ENCODE measurements at places on chromosomes 2 and 18.

DNA sequence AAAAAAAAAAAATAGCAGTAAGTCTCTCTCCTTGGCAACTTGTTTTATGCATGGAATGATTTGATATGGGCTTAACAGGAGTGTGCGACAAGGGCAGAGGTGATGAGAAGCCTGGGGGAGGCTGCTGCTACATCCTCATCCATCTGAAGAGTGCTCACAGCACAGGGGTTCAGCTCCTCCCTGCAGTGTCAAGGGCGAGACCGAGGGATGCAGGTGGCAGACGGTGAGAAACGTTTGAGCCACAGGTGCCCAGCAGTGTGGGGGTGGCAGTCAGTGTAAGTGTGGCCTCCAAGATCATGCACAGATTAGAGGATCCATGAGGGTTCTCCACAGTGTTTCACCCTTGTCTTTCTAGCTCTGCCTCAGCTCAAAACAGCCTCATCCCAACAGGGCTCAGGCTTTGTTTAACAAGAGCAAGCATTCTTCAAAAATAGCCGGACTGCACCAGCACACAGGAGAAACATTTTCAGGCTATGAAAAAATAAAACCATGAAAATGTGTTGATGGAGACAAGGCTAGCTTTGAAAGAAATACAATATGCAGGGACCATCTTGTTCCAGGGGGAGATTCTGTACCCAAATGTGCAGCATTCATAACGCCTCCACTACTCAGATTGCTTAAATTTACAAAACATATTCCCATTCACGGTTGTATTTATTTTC is 324.5 kb upstream of the MYT1L start:
- DNase-seq: no peak

DNA sequence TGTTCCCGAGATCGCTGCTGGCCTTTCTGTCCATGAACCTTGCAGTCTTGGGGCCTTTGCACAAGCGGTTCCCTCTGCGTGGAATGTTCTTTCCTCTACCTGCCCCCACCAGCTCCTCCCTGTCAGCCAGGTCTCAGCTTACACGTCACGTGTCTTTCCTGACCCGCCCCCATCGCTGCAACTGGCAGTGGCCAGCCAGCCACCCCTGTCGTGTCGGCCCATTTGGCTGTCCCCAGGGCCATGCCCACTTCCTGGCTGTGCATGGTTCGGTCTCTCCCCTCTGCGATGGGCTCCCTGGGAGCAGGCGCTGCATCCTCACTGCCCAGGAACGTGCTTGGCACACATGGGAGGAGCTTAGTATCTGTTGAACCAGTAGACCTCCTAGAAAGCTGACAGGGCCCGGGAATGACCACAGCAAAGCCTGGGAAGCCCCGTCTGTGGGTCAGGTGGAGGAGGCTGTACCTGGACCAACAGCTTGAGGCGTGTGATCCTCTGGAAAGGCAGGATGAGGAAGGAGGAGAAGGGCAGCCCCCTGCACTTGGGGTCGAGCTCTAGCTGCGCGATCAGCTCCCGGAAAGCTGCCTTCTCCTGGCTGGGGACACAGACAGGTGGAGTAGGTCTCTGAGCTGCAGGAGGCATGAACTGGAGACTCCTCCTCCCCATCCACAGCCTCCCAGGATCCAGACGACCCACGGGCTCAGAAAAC is 21.0 kb downstream of the SNORC start:
- DNase-seq: no peak

- DNase-seq: no peak
These were observed 10.5 kb downstream of the VIT start for GRCh38 chr2:36707050-36707449.

GRCh38 chr2:86783615-86784339 is 6.9 kb downstream of the CD8A start:
- no peak for DNase-seq

DNA sequence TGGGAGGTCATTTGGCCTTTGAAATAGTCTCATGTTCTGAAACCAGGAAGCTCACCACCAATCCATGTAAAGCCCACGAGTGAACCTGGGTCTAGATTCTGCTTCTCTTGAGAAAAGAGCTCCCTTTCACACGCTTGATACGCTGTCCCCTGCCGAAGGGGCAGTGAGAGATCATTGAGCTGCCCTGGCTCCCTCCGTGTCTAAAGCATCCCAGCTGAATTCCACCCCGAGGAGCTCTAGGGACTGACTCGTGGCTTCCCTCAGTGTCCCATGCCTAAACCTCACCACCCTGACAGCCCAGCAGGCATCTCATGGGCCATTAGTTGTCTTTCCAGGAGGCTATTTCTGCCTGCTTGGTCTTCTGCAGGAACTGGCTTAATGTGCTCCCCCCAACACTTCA is 68.6 kb downstream of the COL6A3 start:
- DNase-seq: no peak

- no peak for DNase-seq
These were observed 77.0 kb downstream of the NCAPH start for GRCh38 chr2:96412307-96413258.

GRCh38 chr2:133756833-133757232 is 188.6 kb upstream of the NCKAP5 start:
- DNase-seq: no peak

DNA sequence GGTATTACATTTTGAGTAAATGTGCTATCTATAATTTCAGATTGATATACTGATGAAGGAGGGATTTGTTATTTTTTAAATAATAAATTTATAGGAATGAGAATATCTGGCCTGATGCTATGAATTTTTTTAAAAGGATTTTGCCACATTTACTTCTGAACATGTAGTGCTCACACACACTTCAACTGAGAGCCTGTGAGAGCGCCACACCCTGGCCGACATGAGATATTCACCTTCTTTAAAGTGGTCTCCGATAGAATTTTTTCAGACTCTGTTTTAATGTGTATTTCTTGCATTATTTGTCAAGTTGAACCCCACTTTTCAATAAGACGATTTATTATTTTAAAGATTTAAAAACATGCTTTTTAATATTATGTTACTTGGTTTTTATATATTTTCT is 813.3 kb downstream of the DCC start:
- DNase-seq: no peak

GRCh38 chr2:171469176-171469575 is 35.1 kb downstream of the DCAF17 start:
- no peak for DNase-seq

GRCh38 chr2:239200646-239201530 is 199.9 kb downstream of the HDAC4 start:
- DNase-seq: no peak

DNA sequence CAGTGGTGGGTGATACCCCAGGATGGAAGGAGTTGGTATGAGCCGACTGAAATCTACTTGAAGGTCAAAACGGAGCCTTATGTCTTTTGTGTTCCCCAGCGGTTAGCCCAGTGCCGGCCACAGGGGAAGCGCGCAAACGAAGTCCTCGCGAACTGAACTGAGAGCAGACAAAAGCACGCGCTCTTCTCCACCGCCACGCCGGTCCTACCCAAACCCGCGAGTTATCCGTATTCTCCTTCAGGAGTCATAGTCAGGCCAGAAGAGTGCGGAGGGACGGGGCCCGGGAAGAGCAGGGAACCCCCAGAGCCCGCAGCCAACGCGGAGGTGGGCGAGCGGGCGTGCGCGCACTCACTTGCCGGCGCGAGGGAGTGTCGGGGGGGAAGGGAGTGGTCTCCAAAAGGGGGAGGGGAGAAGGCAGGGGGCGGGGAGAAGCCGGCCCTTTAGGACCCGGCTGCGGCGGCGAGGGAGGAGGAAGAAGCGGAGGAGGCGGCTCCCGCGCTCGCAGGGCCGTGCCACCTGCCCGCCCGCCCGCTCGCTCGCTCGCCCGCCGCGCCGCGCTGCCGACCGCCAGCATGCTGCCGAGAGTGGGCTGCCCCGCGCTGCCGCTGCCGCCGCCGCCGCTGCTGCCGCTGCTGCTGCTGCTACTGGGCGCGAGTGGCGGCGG is at the start of gene IGFBP2:
Gene IGFBP2, plus strand, starts transcription at position 469 of the 664 bp plus-strand sequence. Its CDS starts 104 bp downstream, at position 573.
- no peak for DNase-seq

DNA sequence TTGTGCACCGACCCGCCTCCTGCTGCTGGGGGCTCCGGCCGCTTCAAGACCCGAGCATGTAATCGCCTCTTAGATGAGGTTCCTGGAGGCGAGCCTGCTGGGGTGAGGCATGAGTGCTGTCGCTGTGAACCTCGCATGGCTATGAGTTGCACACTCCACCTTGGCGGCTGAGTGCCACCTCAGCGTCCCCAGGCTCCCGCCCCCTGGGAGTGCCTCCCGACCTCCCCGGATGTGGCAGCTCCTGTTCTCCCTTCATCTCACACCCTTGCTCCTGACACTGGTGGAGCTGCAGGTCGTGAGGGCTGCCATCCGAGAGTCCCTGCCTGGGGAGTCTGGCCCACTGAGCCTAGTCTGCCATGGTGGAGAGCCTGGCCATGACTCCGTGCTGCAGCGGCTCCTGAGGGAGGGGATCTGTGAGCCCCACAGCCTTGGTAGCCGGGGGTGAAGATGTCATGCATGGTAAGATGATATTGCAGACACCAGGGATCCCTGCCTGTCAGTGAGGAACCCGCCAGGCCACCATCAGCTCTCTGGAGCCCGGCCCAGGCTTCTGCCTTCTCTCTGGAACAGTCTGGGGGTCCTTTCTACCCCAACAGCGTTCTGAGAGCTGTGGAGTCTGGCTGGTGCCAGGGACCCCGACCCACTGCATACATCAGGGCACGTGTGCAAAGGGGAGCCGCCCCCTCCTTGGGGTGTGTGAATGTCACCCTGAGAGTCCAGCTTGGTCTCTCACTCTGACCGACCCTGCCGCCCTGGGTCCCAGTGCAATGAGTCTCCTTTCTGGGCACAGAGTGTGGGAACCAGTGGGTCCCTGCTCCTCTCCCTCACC is 61.6 kb upstream of the HS6ST1 start:
- no peak for DNase-seq

DNA sequence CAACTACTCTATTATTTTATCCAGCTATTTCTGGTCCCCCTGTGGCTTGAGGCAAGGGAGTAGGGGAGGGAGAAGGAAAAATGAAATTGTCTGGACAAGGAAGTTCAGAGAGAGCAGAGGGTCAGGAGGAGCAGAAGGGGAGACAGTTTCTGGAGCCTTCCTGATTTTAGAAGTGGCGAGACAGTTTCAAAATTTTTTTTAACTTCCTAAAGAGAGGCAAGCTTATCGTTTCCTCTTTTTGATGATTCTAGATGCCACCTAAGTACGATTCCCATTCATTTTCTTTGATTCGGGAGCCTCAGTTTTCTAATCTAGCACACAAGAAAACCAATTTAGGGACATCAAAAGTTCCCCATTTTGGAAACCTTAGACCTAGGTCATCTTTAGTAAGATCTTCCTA is 96.9 kb upstream of the B3GNT2 start:
- no peak for DNase-seq

DNA sequence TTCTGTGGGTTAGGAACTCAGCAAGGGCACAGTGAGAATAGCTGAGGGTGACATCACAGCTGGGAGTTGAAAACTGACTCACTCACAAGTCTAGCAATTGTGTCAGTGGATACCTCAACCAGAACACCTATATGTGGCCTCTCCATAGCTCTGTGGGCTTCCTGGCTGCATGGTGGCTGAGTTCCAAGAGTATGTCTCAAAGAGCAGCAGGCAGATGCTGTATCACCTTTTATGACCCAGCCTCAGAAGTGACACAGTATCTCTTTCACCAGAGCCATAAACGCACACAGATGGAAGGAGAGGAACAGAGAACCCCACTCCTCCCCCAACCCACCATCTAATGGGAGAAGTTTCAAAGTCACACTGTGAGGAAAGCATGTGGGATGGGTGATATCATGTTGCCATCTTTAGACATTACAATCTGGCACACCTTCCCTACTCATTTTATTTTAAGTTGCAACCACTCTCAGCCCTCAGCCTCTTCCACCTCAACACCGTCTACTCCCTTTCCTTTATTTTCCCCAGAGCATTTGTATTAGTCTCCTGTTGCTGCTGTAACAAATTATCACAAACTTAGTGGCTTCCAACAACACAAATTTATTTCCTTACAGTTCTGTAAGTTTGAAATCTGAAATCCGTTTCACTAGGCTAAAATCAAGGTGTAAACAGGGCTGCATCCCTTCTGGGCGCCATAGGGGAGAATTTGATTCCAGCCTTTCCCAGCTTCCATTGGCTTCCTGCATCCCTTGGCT is 134.6 kb upstream of the SPATS2L start:
- no peak for DNase-seq

DNA sequence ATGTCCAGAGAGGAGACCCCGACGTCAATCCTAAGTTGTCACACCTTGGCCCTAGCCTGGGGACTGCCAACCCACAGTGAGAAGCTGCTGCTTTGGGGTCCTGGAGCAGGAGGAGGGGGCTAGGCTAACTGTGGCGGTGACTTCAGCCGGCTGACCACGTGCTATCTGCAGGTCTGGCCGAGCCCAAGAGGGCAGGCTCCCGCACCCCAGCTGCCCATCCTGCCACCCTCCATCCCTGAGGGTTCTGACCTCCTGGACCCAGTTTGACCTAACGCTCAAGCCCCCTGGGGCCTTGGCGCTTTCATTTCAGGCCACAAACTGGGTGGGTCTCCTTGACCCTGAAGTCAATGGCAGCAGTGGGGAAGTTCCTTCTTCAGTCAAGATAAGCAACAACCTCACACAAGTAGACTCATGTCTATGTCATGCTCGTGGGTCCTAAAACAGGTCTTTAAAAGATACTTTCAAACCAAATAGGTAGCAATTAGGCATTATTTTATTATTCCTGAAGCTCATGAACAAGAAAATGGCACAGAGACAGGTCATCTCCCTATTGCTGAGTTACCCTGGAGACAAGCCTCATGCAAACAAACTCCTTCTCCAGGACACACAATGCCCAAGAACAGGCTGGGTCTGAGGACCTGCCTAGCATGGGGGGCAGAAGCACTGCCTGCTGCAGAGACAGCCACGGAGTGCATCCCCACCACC is 2.3 kb downstream of the HES6 start:
- DNase-seq: no peak

DNA sequence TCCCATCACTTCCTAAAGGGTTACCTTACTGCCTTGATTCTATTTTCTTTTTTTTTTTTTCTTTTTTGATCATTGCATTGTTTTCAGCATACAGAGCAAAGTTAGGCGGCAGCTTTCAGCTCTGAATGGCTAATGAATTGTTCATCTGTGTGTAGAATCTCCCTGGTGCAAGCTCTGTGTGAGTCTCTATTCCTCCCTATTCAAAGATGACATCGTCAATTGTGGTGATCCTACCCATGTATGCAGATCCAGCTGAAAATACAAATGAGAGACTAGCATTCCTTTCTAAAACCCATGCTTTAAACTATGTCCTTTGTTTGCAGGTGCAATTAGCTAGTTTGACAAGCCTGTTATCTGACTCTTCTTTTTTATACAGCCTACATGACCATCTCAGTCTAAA is 539.0 kb downstream of the ARHGAP15 start:
- DNase-seq: no peak

- DNase-seq: no peak
These were observed 50.3 kb downstream of the NCK2 start for GRCh38 chr2:105794926-105795574.

- no peak for DNase-seq
These were observed 3.3 kb downstream of the SKOR2 start for GRCh38 chr18:47248115-47248603.

- no peak for DNase-seq
These were observed 322.8 kb downstream of the STK39 start for GRCh38 chr2:167924556-167924955.

- no peak for DNase-seq
These were observed 159.6 kb upstream of the NOSTRIN start for GRCh38 chr2:168642873-168643272.

GRCh38 chr2:84674586-84674985 is 158.3 kb downstream of the DNAH6 start:
- DNase-seq: no peak

Data from SK-N-MC (cell line).